Large intestine (tissue), 12 donors: ENCODE measurements at places on chromosomes 2 and 18. TPM values are rescaled to one million over a fixed set of nuclear protein-coding genes. Genes with fewer than 3 reads are reported as not detected.

The STAMBP gene
- polyA plus RNA-seq: 44.6 TPM

- no peak for DNase-seq
Observed at GRCh38 chr2:34547900-34548299, 948.8 kb upstream of the FAM98A start.

DNA sequence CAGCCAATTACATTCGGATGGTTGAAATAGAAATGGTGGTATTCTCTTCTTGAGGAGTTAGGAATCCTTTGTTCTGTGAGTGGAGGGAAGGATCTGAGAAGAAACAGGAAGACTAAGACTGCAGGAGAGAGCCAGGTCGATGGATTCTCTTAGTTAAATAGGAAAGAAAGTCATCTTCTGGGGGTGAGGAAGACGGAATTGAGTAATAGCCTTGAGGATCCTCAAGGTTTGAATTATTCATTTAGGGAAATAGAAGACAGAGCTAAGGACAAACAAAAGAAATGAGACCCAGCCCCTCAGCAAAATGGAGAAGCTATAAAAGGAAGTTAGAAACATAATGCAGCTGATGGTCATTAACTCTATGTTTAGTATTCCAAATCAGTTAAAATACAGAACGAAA, 1.8 kb downstream of the LAPTM4A start:
- DNase-seq: no peak

- DNase-seq: no peak
Observed at GRCh38 chr2:64594226-64594989, 59.3 kb downstream of the SERTAD2 start.

GRCh38 chr2:106192752-106193689, 1.1 kb downstream of the UXS1 start:
- peak; percentile 75 for DNase-seq

The CYTIP gene
- 20.4 TPM for polyA plus RNA-seq

The LRRTM4 gene
- 1.2 TPM for polyA plus RNA-seq

The HSPE1 gene
- 268 TPM for polyA plus RNA-seq

The TXNDC2 gene
- polyA plus RNA-seq: 0.03 TPM

DNA sequence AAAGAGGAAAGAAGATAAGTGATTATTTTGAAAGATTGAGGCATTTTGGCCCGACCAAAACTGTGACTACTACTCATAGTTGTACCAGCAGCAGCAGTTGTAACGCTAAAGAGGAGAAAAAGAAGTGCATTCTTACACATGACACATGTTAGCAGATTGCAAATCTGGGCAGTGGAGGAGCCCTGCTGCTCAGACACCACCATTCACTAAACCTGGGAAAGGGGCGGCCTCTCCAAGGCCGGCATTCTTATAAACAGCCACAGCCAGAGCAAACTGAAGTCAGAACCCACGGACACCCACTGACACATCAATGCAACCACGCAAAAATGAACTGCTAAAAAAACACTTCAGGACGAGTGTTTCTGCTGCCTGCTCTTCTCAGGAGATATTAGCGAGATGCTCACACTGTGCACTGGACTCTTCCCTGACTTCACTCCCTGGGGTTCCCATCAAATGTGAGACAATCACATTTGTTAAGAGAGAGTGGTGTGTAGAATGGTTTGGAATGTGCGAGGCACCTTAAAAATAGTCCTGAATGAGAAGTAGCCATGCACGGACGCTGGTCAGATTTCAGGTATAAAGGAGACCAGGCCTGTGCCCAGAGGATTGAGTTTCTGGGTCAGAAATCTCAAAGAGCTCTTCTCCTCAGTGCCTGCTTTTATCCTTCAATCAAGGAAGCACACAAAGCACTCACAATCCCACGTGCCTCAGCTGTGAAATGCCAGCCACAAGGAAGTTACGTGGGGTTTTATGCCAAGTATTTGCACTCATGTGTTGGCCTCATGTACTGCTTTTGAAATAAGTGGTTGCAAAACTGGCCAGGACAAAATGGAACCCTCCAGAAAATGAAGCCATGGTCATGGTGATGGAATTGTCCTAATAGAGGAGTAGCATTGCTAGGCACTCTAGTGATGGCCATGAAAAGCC, 83.4 kb downstream of the MTCL1 start:
- DNase-seq: no peak

GRCh38 chr2:62306751-62307468, 111.0 kb downstream of the B3GNT2 start:
- peak; percentile 67 for DNase-seq

DNA sequence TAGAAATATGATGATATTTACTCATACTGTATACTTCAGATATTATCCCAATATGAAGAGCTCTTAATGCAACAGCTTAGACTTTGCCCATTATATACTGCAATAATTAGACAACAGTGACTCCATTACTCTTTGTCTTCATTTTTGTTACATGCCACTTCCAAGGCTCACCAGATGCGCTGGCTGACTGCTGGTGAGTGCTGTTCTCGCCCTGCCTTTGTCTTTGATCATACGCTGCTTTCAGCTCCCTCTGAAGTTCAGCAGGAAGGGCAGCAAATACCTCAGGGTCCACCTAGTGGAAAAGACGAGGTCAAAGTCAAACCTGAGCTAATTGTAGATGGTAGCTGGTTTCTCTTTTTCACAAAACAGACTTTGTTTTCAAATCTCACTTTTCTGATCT, 66.3 kb downstream of the EIF5B start:
- DNase-seq: peak; percentile 69

DNA sequence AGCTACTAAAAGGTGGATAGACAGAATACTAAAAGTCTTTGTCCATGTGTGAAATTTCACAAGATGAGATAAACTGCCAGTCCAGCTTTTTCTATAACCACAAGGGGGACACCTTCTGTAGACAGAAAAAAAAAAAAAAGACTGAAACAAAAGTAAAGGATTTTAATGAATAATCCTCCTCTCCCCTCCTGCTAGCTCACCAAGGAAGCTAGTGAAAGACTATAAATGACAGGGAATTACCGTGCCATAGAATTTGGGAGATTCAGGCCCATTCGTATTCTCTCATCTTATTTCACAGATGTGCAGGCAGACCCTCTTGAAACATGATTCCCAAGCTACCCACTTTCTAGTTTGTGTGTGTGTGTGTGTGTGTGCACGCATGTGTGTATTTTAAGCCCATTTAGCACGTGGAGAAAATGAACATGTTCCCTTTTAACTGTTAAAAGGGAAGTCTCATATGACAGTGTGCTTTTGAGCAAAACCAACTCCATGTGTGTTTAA, 36.3 kb upstream of the SLC8A1 start:
- DNase-seq: peak; percentile 20

The GTF2A1L gene
- 0.33 TPM for polyA plus RNA-seq

GRCh38 chr2:21270708-21271122, 146.9 kb downstream of the TDRD15 start:
- peak; percentile 52 for DNase-seq

DNA sequence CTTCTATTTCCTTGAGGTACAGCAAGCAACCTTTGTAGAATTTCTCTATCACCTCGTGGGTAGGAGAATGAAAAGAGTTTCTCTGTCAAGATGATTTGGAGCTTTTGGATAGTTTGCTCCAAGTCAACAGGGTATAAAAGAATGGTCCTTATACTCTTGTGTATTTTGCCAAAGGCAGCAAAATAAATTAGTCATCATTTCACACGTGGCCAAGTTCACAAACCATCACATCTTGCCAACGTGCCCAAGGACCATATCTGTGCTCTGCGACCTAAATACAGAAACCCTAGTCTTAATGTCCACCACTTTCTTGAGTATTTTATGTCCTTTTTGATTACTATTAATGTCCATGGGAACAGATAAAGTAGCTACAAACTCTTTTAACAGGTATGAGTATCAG, 262.9 kb downstream of the AFF3 start:
- no peak for DNase-seq

The CDH2 gene
- polyA plus RNA-seq: 14.2 TPM

GRCh38 chr2:45342-46130, 769 bp downstream of the FAM110C start:
- DNase-seq: no peak

The NPAS2 gene
- 20.4 TPM for polyA plus RNA-seq

The CERKL gene
- 7.6 TPM for polyA plus RNA-seq

The RNF152 gene
- polyA plus RNA-seq: 3.2 TPM

DNA sequence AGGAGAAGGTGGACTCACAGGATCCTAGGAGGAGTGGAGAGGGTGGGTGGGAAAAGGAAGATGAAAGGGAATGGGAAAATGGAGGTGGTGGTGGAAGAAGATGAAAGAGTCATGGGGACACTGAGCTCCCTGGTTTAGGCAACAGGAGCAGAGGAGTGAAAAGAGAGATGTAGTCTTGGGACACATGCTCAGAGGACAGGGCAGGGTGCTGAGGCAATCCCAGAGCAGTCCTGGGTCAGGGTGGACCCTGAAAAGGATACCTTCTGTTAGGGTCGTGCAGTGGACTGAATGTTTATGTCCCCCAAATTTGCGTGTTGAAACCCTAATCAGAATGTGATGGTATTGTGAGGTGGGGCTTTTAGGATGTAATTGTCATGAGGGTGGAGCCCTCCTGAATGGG, 37.9 kb downstream of the SUCLG1 start:
- DNase-seq: no peak

The STPG4 gene
- polyA plus RNA-seq: 0.18 TPM

DNA sequence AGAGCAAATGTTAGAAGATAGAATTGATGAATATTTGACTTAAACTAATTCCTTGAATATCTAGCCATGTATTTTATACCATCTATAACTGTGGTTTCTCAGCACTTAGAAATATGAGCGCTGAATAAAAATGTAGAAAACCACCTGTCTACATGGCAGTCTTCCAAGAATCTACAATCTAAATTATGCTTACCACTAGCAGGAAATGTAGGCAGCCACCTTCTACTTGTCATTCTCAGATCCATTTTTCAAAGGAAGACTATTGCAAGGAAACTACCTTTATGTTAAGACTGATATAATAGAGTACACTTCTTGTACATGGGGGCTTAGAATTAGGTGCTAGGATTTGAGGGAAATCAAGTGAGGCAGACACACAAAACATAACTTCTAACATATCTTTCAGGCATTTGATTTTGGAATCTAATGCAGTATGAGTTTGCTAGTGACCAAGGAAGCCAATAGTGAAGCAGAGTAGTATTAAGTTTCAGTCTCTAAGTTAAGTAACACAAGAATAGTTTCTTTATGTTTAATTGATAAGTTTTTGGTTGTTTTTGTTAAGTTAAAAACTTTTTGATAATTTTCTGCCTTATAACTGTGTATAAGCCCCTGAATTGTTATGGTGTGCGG, 175.9 kb upstream of the ITGA4 start:
- no peak for DNase-seq

DNA sequence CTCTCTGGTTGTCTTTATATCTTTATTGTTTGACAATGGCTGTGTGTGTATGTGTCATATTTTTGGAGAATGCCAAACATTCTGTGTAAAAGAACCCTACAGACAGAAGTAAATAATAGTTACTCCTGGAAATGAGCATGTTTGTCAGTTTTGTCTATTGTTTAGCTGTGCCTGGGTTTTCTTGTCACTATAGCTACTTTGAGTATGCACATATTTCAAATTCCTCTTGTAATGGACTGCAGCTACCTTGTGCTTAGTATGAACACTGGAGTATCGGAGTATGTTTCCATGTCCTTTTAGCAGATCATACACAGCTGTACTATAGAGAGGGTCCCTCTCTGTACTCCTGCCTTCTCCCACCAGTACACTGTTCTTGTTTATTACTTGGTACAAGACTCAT, 58.0 kb upstream of the DOCK10 start:
- DNase-seq: no peak

DNA sequence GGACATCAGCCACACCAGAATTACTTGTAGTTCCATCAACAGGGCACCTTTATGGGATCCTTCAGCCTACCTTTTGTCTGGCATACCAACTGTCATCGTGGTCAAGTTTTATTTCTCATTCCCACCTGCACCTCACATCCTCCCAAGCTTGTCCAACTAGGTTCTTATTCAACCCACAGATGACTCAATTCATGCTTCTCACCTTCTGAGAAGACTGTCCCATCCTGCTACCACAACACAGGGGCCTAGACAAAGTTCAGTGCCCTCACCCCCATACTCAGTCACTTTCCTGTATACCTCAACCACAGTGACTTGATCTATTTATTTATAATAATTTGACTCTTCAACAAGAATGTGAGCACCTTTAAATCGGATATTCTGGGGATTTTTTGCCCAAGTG, 114.4 kb upstream of the ACVR1C start:
- no peak for DNase-seq

- no peak for DNase-seq
Observed at GRCh38 chr2:54259413-54260240, 3.6 kb upstream of the TSPYL6 start.

DNA sequence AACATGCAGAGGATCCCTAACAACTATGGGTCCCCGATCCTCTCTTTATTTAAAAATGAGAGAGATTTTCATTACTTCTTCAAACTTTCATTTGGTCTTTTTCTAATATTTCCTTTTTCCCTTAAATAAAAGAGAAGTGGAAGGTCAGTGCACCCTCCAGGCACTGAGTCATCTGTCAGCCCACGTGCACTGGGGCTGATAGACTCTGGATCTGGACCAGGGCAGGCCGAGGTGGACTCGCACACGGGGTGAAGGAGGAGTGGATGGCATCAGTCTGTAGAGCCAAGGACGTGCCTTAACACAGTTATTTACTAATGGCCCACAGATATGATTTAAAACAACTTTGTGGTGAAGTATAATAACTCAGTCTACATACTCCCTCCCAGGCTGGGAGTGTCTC, 214.4 kb upstream of the TMEM200C start:
- no peak for DNase-seq

- DNase-seq: no peak
Observed at GRCh38 chr2:177716484-177716883, 323.9 kb downstream of the AGPS start.

GRCh38 chr2:239818086-239818485, 207.1 kb downstream of the NDUFA10 start:
- no peak for DNase-seq

The RAB31 gene
- 15.5 TPM for polyA plus RNA-seq

GRCh38 chr18:67540559-67540958, 24.0 kb upstream of the DSEL start:
- no peak for DNase-seq

- DNase-seq: no peak
Observed at GRCh38 chr2:160266037-160266551, 66.0 kb upstream of the ITGB6 start.

The GALNT13 gene
- polyA plus RNA-seq: 1.6 TPM

DNA sequence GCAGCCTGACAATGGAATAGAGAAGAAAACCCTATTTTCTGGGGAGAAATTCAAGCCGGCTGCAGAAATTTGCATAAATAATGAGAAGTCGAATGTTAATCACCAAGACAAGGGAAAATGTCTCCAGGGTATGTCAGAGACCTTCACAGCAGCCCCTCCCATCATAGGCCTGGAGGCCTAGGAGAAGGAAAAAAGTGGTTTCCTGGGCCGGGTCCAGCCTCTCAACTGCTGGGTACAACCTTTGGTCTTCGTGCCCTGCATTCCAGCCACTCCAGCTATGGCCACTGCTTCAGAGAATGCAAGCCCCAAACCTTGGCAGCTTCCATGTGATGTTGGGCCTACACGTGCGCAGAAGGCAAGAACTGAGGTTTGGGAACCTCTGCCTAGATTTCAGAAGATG, 6.0 kb upstream of the SCRN3 start:
- no peak for DNase-seq

DNA sequence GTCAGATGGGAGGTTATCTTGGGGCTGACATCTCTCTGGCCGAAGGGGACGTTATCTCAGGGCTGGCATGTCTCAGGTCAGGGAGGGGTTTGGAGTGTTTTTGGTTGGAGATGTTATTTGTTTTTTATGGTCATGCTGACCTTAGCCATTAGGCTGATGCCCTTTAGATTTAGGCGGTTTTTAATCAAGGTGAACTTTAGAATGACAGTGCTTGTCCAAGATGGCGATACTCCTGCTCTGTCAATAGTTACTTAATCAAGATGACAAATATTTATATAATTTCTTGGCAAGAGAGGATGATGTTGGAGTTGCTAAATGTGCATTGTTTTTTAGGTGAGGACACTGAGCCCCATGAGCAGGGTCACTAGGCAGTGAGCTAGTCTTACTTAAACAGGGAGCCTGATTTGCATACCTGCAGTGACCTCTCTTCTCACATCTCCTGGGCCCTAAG, 34.5 kb downstream of the MERTK start:
- DNase-seq: no peak
